ENCODE measurements at places on chromosomes 7 and 10.

GRCh38 chr10:34885898-34886297, 70.8 kb upstream of the PARD3 start:
- DNase-seq = no peak

- DNase-seq = no peak
These were observed 779.9 kb downstream of the GRM8 start for GRCh38 chr7:126472825-126473224.

DNA sequence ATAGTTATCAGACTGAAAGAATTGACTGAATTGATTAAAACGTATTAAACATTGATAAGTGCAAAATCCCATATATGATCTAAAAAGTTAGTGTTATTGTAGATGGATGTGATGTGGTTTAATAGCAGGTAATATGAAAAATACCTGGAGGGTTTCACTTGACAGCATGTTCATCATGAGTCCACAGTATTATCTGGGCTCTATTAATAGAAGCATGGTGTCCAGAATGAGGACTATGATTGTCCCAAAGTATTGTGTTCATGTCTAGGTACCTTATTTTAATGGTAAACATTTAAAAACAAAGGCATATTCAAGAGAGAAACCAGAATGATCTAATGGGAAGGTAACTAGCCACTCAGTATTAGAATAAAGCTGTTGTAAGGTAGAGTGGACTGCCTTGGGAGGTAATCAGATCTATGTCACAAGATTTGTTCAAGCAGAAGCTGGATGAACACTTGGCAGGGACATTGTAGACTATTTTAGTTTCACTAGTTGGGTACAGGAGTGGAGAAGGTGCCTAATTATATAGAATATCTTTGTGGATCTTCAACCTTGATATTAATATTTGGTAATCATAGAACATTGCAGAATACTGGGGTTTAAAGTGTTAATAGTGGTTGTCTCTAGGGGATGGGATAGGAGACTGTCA, 43.5 kb downstream of the MCU start:
- no peak for DNase-seq

- no peak for DNase-seq
These were observed 189.9 kb upstream of the LYZL1 start for GRCh38 chr10:29099001-29099400.

GRCh38 chr7:139821349-139822105, 7.5 kb upstream of the TBXAS1 start:
- no peak for DNase-seq

DNA sequence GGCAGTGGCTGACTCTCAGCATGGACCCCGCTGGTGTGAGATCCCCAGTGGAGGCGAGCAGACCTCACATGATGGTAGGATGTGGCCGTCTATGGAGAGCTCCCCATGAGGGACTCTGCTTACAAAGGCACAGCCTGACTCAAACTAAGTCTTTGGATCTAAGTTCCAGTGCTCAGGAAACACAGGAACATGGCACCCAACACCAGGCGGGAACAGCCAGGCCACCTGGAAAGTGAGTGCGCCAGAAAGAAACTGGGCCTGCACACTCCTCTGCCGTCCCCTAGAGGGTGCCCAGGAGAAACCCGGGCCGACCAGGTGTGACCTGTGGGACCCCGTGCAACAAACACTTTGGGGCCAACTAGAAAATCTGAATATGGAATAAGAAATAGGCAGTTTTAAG, 10.0 kb downstream of the PITRM1 start:
- DNase-seq = no peak

DNA sequence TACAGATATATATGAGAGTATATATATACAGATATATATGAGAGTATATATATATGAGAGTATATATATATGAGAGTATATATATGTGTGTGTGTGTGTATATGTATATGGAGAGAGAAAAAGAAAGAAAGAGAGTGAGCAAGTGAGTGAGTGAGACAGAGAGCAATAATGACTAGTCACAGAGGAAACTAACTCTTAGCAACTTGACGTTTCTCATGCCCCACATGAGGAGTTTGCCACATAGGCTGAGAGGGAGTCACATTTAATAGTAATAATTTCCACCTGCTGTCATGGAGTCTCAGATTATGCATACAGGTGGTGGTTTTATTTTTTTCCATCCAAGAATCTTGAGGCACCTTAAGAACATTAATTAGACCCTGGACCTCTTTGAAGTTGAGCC, 199.9 kb downstream of the GATA3 start:
- DNase-seq = no peak

DNA sequence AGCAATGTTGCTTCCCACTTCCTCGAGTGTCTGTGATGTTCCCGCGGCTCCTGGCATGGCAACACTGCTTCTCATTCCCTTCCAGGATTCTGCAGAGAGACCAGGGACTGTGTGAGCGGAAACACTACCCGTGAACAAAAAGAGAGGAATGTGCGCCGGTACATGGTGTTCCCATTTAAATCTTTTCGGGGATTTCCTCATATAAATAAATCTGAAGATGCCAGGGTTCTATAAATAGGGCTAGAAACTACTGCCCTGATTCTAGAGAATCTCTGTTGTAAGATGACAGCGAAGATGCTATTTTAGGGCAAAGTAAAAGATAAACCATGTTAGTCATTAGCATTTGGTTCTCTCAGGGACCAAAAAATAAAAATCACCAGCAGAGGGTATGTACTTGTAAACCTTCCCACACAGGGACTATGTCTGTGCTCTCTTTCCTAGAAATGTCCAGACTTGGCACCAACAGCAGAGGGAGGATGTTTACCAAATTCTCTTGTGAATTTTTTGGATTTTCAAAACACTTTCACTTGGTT, 92.2 kb upstream of the DDC start:
- DNase-seq = peak; percentile 92

DNA sequence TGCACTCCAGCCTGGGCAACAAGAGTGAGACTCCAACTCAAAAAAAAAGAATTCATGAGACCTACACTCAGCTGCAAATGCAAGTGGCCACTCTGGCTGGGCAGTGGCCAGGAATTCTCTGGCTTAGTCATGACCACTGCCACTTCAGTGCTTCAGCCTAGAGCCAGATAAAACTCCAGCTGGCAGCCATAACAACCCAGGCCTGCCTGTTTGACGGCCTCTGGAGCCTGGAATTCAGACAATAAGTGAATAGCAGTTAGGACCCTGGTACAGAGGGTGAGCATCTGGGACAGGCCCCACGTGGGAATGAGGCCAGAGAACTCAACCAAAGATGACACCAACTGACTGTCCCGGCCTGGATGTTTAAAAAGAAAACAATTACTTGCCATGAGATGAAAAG, 18.9 kb downstream of the RCC1L start:
- DNase-seq = peak; percentile 67

- no peak for DNase-seq
These were observed 72.8 kb downstream of the CCNY start for GRCh38 chr10:35409094-35409582.

DNA sequence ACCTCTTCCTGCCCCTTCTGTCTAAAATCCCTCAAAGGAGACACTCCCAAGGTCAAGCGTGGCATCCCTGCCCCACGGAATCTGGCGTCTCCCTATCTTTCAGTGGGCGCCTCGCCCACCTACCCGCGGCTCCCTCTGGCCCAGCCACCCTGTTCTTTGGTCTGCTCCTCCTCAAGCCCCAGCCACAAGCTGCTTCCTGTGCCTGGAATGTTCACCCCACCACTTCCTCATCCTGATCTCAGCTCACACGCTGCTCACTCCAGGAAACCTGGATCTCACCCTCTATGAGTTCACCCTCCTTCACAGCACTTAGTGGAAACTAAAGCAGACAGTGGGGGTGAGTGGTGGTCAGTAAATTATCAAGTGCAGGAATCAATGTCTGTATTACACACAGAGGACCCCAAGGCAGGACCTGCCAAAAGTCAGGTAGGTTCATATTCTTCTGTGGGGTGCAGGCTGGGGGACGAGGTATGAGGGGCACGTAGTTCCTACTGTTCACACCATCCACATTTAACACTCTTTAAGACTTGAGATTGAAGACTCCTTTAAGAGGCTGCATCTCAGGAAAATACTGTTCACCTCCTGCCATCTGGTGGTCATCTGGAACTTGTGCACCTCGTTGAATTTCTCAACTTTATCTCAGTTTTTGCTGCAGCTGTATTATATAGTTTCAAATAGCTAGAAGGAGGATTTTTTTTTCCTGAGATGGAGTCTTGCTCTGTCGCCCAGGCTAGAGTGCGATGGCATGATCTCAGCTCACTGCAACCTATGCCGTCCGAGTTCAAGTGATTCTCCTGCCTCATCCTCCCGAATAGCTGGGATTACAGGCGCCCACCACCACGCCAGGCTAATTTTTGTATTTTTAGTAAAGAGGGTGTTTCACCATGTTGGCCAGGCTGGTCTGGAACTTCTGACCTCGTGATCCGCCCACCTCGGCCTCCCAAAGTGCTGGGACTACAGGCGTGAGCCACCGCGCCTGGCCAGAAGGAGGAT, 166.6 kb downstream of the ARHGAP21 start:
- peak; percentile 40 for DNase-seq

GRCh38 chr7:27910326-27910725, 170.4 kb downstream of the TAX1BP1 start:
- no peak for DNase-seq

DNA sequence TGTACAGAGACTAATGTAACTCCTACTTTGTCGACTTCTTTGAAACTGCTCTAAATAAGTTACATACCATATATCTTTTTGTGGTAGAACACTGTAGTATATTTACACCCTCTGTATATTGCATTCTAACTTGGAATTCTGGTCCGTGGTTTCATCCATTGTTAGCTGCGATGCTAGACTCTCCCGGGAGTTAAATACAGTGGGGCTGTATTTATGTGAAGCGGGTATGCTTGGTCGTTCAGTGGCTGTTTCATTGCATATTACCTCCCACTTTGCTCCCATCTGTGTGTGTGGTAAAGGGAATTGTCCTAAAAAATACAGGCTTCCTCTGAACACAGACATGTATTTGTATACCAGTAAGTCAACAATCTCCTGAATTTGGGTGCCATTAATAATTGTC, 231.1 kb downstream of the SLC25A13 start:
- no peak for DNase-seq

DNA sequence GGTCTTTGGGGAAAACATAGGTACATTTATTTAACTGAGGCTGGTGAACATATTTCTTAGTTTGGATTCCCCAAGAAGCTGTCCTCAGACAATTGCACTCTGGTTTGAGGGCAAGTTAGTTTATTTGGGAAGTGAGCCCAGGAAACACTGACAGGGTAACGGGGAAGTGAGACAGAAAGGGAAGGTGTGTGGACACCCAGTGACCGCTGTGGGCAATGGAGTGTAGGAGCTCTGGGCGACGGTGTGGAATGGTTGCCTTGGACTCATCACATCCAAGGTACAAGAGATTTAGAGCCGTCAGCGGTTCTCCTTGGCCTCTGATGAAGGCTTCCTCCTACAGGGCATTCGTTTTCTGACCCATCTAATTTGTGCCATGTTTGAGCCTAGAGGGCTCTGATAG, 7.1 kb downstream of the MRC1 start:
- DNase-seq = no peak

- DNase-seq = peak; percentile 50
These were observed 433.6 kb downstream of the ACTR3B start for GRCh38 chr7:153193144-153193595.

GRCh38 chr10:47286116-47286505, 13.9 kb upstream of the GDF10 start:
- DNase-seq = no peak

Measured in posterior cingulate gyrus (tissue), 11 donors.